ENCODE measurements at places on chromosomes 12 and 14.

GRCh38 chr12:2095878-2096277 is 43.1 kb downstream of the CACNA1C start:
- DNase-seq, result no peak

- DNase-seq, result no peak
These were observed 15.4 kb upstream of the PAPLN start for GRCh38 chr14:73221945-73222344.

DNA sequence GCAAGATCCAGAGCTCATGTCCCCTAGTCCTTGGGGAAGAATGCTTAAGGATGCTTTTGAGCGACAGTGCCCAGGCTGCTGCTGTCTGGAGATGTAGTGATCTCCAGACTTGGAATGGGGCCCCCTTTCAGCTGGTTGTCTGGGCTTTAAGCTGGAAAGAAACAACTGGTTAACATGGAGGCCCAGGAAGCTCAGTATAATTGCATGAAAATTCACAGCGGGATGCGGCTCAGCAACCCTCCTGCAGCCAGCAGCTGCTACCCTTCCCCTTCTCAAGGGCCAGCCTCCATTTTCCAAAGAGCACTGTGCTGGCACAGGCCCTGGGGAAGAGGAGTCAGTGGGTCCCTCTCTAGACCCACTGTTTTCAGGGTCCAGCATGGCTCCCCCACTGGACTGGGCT is 26.3 kb downstream of the RAB35 start:
- no peak for DNase-seq

DNA sequence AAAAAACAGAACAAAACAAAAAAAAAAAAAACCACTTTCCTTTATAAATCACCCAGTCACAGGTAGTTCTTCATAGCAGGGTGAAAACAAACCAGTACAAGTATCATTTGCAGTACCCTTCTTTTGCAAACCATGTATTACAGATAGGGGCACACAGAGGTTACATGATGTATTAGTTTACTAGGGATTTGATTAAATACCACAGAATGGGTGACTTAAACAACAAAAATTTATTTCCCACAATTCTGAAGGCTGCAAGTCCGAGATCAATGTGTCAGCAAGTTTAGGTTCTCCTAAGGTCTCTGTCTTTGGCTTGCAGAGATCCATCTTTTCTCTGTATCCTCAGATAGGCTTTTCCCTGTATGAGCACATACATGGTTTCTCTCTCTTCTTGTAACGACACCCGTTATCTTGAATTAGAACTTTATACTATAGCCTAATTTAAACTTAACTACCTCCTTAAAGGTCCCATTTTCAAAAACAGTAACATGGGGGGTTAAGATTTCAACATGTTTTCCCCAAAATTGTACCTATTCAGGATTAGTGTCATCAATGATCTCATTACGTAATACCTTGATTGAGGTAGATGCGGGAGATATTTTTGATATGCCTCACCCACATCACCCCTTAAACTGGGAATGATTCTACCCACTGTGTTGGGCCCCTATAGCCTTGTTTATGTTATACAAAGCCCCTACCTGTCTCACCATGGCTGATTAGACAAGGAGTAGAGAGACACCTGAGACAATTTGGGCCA is 3.5 kb upstream of the CEP128 start:
- DNase-seq, result no peak

DNA sequence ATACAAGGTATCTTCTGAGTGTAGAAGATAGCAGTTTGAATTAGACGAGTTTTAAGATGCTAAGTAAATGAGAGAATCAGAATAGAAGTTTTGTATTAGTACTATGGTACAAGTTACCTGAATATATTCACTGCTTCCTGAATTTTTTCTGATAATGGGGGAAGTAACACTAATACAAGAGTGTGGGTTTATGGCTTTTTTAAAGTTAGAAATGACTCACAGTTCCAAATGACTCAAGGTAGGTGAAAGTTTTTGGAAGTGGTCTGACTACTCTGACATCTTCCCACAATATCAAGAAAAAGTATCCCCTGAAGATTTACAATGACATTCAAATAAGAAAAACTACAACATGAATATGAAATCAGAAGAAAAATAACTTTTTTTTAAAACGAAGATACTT is 123.7 kb upstream of the GARIN6 start:
- no peak for DNase-seq

DNA sequence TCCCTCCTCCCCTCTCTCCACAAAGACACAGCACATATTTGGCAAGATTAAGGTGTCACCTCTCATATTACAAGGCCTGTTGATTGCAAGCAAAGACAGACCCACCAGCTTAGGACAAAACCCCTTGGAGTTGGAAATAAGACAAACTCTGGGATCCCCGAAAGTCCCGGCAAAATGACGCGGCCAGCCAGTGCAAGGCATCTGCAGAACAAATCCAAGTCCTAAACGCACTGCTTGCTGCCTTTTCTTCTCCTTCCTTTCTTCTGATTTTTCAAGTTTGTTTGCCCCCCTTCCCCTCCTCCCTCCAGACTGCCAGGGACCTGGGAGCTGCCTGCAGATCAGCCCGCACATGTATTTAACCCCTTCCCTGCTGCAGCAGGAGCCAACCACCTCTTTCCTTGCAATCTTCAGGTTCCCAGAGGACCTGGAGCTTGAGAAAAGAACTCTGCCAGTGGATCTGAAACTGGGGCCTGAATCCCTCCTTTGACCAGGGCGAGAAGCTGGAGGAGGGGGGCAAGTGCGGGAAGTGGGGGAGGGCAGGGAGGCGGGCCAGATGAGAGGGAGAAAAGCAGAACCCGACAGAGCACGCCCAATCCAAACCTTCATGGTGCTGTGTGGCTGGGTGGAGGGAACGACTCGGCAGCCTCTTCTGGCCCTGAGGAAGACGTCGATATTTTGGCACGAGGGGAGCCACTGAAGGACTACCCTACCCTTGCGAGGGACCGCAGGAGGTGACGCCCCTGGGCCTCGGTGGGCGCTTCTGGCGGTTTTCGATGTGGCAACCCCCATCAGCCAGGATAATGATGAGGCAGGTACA is 2.0 kb upstream of the NTF3 start:
- no peak for DNase-seq

DNA sequence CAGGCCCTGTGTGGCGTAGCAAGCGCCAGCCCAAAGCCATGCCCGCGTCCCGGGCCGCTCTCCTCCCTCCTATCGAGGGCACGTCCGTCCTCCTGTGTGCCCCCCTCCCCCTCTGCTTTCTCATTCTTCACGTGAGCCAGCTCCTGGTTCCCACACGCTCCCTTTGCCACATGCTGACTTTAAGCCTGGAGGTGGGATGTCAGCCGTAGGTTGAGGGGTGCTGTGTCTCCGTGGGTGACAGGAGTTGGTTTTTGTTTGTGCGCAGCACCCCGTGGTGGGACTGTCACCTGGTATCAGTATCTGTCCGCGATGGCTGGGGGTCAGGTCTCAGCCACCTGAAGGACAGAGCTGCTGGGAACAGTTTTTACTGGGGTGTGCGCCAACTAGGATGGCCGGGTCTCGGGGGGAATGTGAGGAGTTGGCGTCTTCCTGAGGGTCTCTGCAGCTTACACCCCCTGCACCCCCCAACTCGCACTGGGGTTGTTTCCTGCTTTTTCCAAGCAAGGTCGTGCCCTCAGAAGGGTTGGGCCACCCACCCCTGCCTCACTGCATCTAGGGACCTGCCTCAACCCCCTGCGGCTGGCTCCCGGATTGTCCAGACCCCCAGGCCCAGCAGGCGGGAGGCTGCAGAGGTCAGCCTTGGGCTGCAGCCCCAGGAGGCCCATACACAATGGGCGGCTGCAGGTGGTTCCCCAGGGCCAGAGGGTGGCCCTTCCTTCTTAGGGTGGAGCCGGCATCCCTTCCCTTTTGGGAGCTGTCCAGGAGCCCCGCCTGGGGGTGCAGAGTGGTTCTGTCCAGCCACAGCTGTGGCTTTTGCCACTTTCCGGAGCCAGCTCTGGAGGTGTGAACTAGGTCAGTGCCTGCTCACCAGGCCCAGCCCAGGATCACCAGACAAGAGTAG is 7.3 kb downstream of the ULK1 start:
- DNase-seq, result no peak

DNA sequence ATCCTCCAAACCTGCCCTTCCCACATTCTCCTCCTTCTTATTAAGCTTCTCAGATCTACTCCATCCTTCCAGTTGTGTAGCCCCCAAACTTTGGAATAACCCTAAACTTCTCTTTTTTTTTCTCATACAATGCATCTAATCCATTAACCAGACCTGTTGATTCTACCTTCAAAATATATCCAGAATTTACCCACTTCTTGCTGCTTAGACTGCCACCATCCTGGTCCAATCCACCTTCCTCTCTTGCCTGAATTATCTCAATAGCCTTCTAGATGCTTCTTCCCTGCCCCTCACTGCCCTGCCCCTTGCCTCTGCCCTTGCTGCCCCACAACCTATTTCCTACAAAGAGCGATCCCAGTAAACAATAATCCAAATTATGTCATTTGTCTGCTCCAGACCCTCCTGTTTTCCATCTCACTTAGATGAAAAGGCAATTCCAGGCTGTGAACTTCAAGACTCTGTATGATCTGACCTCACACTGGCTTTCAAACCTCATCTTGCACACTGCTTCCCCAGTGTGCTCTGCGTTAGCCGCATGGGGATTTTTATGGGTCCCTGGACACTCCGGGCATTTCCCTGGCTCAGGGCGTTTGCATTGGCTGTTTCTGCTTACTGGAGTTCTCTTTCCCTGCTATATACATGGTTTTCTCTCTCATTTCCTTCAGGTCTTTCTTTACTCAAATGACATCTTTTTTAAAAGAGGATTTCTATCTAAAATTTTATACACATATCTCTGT is 42.6 kb upstream of the HIF1A start:
- DNase-seq, result no peak

DNA sequence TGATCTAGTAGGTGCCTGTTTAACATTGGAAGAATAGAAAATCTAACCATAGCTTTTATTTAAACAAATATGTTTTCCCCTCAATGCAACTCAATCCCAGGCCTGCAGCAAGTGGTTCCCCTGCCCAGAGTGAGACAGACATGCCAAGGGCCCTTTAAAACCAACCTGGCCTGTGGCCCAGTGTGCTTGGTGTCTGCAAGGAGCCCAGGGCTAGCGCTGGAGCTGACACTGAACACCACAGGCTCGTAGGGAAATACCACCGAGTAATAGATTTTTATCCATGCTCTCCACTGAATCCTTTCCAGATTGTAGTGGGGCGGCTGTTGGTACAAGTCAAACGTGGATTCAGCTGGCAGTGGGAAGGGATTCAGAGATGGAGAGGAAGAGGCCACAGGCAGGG is 95.6 kb upstream of the NRXN3 start:
- DNase-seq, result no peak
